Left renal cortex interstitium (tissue), 4 donors: ENCODE measurements at places on chromosomes 6 and 20.

- DNase-seq, result no peak
These were observed 243.9 kb downstream of the HAO1 start for GRCh38 chr20:7696311-7696710.

DNA sequence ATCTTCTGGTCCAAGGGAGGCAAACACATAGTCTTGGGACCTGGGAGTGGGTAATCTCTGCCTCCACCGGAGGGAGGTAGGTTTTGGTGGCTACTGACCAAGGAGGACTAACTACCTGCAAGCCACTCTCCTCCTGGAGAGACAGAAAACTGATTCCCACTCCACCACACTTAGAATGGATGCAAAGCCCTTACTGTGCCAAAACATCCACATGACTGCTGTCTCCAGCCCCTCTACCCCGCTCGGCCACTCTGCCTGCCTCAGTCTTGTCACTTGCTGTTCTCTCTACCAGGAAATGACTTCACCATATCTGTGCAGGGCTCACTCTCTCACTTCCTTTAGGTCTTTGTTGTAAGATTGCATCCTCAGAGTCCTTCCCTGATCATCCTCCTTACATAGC lies 129.5 kb upstream of the ARG1 start:
- DNase-seq, result no peak

DNA sequence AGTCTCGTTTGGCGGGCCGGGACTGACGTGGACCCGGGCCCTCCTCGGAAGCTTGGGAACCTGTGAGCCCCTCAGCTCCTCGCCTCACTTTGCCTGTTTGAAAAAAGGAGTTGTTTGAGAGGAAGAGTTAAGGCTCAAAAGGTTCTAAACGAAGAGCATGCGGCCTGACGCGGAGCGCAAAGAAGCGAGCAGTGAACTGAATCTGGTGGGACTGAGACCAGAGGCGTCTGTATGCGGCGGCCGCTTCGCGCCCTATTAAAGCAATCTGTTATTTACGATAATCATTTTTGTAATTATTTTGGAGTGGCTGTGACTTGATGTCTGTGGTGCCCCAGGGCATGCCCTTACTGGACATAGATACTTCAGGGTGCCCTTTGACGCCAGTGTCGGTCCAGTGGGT lies 3.3 kb upstream of the TFAP2C start:
- DNase-seq, result no peak

DNA sequence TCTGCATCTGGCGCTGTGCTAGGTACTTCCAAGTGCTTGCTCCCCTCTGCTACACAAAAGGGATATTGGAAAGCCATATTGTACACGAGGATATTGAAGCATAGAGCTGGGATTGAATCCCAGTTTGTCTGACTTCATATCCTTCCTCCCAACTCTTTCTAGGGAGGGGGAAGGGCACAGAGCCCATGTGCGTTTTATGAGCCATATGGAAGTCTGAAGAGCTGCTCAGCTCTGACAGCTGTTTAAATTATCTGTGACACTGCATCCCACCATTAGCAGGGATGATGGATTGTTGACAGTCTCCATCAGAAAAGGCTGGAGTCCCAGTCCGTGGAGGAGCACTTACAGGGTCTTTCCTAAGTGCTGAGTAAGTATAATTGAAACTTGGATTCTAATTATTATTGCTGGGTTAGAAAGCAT lies 18.4 kb downstream of the TIAM2 start:
- no peak for DNase-seq

DNA sequence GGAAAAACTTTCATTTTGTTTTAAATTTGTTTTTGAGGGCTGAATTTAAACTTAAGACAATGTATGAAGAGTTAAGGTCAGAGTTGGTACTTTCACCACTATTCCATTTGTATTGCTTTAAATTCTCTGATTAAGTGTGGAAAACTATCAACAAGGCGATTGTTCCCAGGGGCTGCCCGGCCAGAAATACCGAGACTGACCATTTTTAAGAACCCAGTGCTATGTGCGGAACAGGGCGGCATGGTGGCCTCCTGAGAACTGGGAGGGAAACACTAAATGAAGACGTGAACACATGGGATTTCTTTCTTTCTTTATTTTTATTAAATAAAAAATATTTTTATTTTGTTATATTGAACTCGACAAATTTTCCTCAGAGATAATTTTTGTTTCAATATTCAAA lies 221.2 kb upstream of the QKI start:
- DNase-seq, result no peak

DNA sequence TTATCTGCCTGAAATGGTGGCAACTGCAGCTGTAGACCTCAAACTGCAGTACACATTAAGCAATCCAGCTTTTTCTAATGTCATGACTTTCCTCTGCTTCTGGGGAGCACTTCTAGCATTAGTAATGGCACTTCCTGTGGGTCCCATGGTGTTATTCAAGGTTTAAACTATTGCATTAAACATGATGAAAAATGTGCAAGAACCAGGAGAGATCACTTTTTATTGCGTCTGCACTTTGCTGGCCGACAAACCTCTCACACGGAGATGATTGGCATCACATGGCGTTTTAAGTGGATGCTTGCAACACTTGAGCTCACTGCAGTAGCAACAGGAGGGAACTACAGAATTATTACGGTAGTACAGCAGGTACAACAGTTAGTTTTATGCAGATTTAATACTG lies 148.4 kb downstream of the HIVEP2 start:
- DNase-seq, result no peak

DNA sequence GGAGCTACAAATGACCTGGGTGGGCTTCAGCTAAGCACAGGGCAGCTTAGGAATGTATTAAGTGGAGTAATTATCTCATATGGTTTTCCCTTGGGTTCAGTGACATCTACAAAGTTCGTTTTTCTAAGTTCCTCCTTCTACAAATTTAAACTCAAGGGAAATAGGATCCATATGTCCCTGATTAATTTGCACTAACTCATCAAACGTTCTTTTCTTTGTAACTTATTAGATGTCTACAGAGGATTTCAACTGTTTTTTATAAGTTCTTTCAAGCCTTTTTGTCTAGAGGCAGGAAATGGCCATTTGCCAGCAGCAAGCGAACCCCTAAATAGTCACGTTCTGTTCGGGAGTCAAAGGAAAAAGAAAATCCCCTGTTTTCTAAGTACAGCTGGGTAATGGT lies 1060.3 kb downstream of the KIF16B start:
- no peak for DNase-seq

DNA sequence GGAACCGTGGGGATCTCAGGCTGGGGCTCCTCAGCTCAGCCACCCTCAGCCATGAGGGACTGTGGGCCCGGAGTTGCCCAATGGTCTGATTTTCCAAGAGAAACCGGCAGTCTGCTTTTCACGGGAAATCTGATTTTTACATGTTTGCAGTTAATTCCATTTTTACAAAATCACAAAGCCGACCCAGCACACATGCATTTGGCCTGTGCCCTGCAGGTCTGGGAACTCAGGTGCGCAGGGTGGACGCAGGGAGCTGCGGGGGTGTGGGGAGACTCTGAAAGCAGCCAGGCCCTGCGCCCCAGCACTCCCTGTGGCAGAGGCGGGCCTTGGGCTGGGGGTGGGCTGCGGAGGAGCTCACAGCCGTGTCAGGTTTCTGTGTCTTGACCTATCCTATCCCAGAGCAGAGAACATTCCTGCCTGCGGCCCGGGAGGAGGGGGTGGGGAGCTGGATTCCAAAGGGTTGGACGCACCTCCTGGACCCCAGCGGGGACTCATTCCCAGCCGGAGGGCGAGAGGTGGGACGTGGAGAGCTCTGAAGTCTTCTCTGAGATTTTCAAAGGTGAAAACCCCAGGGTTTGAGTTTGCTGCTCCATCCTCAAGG lies 60.6 kb downstream of the ADNP start:
- DNase-seq, result peak; percentile 53

DNA sequence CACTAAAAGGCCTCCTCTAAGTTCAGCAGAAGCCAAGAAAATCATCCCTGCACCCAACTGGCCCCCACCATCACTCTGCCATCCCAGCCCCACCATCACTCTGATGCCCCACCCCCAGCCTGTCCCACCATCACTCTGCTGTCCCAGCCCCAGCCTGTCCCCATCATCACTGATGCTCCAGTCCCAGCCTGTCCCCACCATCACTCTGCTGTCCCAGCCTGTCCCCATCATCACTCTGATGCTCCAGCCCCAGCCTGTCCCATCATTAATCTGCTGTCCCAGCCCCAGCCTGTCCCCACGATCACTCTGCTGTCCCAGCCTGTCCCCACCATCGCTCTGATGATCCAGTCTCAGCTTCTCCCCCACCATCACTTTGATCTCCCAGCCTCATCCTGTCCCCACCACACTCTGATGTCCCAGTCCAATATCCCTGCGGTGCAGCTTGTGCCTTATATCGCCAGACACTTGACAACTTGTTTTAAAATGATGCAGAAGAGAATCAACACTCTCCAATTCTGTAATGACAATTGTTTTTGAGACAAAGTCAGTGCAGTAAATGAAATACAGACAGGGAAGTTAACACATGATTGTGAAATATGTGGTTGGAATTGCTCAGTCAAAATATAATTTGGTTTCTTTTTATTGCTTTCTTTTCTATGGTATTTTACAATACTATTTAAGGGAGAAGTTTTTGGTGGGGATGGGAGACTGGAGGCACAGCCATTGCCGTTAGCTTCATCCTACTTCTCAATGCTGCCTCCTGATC lies 100.8 kb downstream of the TNFAIP3 start:
- DNase-seq, result no peak

DNA sequence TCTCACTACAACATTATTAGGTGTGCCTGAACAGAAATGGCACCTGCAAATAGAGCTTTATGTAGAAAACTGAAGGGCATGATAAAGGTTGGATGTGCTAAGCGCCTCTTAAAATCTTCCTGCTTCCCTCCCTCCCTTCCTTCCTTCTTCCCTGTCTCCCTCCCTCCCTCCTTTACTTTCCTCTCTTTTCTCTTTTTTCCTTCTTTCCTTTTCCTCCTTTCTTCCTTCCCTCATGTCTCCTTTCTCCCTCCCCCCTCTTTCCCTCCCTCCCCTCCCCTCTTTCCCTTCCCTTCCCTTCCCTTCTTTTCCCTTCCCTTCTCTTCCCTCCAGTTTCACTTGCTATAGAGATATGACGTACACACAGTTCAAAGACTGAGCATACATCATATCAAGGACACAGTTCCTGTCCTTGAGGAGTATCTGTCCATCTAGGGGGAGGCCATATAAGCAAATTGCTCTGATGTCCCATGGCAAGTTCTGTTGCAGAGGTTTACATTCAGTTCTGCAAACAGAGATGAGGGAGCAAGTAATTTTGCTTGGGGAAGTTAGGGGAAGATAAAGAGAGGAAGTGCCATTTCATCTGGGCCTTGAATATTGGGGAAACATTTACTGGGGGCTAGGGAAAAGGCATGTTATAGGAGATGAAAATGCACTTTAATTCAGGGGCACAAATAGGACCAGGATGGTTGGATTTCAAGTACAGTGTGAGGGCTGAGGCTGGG lies 79.0 kb upstream of the EEF1E1 start:
- DNase-seq, result no peak

- DNase-seq, result no peak
These were observed 19.9 kb downstream of the ATXN1 start for GRCh38 chr6:16741112-16742016.

DNA sequence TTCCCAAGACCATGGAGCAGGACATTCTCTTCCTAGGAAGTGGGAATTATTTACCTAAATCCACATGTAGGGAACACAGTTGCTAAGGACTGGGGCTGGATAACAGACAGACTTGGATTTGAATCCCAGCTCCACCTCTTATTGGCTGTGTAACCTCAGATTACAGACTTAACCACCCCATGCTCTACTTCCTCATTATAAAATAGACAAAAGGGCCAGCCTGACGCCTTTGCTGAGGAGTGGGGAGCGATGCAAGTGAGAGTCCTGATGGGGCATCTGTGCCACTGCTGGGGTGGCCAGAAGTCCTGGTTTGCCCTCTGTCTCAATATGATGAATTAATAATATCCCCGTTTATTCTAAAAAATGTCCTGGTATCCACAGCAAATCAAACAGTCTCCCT lies 46.8 kb downstream of the SPATA2 start:
- DNase-seq, result no peak

- no peak for DNase-seq
These were observed 411.5 kb downstream of the PKHD1 start for GRCh38 chr6:51675922-51676275.

GRCh38 chr6:105374010-105374420 lies 28.9 kb downstream of the PREP start:
- no peak for DNase-seq

- DNase-seq, result no peak
These were observed 378.2 kb upstream of the SULF2 start for GRCh38 chr20:48163505-48163904.

DNA sequence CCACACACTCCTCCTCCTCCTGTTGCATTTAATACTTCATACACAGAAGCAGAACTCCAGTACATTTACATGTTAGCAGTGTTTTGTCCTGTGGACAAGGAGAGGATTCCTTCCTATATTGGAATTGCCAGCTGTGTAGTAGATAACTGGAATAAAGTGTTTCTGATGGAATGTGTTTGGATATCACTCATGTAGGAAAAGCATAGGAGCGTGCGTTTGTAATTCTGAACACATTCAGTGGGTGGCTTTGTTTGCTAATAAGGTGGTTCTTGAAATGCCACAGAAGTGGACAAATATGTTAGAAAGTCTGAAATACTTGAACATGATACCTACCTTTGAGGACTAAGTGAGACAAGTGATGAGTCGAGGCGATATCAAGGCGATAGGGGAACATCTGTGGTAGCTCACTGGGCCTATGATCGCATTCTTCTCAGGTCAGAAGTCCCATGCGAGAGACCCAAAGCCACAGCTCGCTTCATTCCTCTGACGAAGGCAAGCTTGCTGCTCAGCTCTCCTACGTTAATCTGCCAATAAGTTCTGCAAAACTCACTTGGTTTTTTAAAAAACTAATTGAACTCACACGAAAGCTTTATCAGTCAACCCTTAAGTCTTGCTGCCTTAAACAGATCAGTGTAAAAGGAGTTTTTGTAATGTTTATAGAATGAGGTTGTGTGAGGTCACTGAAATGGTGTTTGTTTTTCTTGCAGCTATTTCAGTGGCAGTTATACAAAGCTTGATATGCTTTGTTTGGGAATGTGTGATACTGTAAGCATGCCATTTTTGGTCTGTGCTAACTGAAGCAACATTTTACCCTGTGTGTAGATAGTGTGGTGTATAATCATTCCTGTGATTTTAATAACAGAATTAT lies 159.9 kb downstream of the SOX4 start:
- no peak for DNase-seq

- no peak for DNase-seq
These were observed 6.2 kb upstream of the FGD2 start for GRCh38 chr6:36999061-36999750.

GRCh38 chr20:32433311-32434021 lies 75.3 kb downstream of the ASXL1 start:
- no peak for DNase-seq

DNA sequence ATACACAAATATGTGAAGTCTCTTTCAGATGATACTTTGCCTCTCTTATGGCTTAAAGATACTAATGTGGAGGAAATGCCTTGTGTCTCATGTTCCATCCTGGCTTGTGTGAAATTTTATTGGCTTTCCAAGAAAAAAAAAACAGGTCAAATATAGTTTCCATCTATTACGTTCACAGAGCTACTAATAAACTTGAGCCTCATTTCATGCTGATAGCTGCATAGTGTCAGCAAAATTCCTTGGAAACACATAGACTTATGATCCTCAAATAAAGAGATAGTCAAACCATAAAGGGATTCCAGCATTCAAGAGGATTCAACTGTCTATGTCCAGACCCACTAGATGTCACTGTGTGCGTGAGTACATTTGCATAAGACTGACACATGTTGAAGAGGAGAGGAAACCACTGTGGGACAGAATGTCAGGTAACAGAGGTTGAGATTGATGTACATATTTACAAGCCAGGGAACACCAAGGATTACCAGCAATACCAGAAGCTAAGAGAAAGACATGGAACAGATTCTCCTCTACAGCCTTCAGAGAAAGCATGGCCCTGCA lies 266.6 kb downstream of the COL12A1 start:
- DNase-seq, result no peak

GRCh38 chr20:58077282-58077681 lies 151.2 kb downstream of the ANKRD60 start:
- no peak for DNase-seq
